ENCODE measurements at places on chromosomes 4 and X. TPM values are rescaled to one million over a fixed set of nuclear protein-coding genes. Genes with fewer than 3 reads are reported as not detected.
A peak's percentile ranks its signal among the peaks of the same experiment; 100 is the strongest.

The LINC00632 gene
- 98.0 TPM for total RNA-seq

GRCh38 chrX:119942831-119943184 is 743 bp downstream of the NKAP start:
- H3K36me3 ChIP-seq, result no peaks in the 10 kb centered on the region
- peaks cover 13% of the 10 kb centered on the region for H3K4me1 ChIP-seq
- no peaks in the 10 kb centered on the region for H3K27me3 ChIP-seq
- peak overlapping the region; percentile 95 for H3K27ac ChIP-seq
- no peak for DNase-seq
- peak overlapping the region; percentile 73 for H3K4me3 ChIP-seq

The ADGRA3 gene
- total RNA-seq, result 21.8 TPM

- H3K36me3 ChIP-seq, result no peaks in the 10 kb centered on the region
- H3K27ac ChIP-seq, result no peak overlapping the region
- H3K4me3 ChIP-seq, result no peak overlapping the region
- no peaks in the 10 kb centered on the region for H3K27me3 ChIP-seq
These were observed 3.4 kb upstream of the GK start for GRCh38 chrX:30649859-30650258.

- H3K36me3 ChIP-seq, result no peaks in the 10 kb centered on the region
- no peak overlapping the region for H3K4me3 ChIP-seq
- no peak for DNase-seq
These were observed 1.6 kb upstream of the SH3RF1 start for GRCh38 chr4:169272265-169272886.
